Renal cortex interstitium (tissue), 15 donors: ENCODE measurements at places on chromosomes 13 and 19.

DNA sequence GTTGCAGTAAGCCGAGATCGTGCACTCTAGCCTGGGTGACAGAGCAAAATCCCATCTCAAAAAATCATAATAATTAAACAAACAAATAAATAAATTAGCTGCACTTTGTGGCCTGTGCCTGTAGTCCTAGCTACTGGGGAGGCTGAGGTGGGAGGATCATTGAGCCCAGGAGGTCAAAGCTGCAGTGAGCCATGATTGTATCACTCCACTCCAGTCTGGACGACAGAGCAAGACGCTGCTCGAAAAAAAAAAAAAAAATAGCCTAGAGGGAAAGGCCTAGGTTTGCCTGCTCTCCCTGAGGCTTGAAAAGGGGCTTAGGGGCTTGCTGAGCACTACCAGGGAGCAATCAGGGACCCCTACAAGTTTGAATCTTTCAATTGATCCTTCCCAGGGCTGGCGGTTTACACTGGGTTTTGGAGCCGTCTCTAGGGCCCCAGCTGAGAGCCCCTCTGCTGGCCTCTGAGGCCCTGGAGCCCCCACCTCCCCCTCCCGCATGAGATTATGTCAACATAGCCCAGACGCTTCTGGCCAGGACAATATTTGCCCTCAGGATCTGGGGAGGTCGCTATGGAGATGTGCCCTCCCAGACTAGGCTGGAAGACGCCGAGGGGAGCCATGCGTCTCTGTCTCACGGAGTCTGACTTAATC, 10.4 kb upstream of the GIPR start:
- no peak for DNase-seq

GRCh38 chr13:92830821-92831220, 395.8 kb upstream of the GPC6 start:
- no peak for DNase-seq

DNA sequence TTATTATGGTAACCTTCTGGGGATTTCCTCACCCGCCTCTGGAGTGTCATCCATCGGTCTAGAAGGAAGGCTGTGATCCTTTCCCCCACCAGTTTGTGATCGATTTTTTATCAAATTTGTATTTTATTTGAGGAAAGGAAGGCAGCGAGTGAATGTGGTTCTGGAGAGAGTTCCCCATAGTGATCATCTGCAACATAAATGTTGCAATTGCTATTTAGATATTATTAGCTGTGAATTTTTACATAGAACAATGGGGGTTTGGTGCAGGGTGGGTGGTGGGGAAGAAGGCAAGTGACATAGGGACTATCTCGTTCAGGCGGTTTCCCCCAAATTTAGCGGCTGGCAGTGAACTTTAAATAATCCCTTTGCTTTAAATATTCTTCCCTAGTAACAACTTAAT, 1.2 kb downstream of the CDK8 start:
- no peak for DNase-seq

DNA sequence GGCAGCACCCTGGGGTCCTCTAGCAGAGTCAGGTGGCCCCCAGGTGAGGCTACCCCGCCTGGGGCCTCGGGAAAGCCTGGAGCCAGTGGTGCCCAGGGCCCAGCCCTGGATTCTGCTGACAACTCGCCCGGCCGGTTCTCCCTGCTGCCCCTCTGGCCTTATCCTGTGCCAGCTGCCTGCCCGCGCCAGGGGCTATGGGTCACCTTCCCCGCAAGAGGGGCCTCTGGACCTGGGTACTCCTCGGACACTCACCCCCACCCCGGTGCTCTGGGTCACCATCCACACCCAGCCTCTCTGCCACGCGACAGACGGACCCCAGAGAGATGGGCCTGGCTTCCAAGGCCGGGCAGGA, 24.0 kb downstream of the ZBTB7A start:
- no peak for DNase-seq

DNA sequence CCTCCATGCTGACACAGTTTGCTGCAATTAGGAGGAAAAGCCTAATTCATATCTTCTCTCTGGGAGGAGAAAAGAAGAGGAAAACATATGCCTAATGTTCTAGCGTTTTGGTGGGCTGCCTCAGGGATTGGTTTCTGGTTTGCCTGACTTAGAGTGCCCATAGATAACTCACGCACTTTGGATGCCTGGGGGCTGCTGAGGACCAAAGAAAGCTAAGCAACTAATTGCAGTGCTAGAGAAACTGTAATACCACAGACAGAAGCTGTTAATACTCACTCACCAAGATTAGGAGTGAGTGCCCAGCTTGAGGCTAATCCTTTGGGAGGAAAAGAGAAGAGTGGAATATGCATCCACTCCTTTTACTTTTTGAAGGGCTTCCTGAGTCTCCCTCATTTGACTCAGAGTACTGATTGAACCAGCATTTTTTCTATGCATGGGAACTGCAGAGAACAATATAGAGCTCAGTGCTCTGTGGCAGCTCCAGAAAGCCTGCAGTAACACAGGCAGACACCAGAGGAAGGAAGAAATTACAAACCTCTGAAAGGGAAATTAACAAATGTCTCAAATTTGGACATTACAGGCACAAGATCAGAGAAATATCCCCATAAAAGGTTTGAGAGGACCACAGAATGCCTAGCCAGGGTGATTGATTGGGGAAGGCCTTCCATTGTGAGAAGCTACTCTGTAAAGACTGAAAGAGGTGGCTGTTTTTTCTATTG, 666.4 kb downstream of the OLFM4 start:
- DNase-seq: no peak

DNA sequence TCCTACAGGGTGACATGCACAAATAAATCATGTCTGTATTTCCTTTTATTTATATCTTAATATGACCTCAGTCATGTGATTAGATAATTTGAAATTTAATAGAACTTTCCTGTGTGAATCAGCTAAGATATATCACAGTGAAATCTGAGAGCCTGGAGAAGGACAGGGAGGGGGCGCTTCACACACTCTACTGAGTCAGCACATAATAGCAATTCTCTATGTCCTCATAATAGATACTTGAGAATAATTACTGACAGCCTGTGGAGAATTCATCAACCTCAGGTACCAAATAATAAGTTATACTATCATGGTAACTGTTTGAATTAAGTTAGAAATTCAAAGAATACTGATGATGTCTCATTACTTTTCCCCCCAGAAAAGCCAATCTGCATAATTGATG, 98.0 kb upstream of the SLC10A2 start:
- DNase-seq: no peak

GRCh38 chr13:49627831-49628652, at the start of gene ARL11:
TSS of gene ARL11 (plus strand) at chr13:49628507. CDS start at chr13:49630448, 1,941 bp downstream.
- DNase-seq: no peak

DNA sequence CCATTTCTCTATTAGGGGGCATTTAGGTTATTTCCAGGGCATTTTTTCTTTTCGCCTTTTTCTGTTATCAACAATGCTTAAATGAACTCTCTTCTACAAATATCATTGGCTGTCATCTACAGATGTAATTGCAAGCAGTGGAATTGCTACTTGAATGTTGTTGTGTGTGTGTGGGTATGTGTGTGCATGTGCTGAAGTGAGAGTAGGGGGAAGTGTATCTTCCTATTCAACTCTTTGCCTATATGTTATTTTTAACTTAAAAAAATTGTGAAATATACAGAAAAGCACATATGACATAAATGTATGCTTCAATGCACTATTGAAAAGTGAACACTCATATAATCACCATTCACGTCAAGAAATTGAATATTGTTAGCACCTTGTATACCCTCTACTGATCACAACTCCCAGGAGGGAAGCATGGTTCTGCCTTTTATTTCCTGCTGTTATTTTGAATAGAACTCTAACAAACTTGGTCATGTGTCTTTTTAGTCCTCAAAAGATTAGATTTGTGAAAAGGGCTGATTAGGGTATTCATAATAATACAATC, 24.7 kb downstream of the WDFY2 start:
- no peak for DNase-seq

- DNase-seq: no peak
Measured at GRCh38 chr13:66915596-66916185, 314.4 kb downstream of the PCDH9 start.

- DNase-seq: no peak
Measured at GRCh38 chr19:570251-570686, 2.1 kb upstream of the BSG start.

- DNase-seq: no peak
Measured at GRCh38 chr19:11437955-11438354, 2.5 kb downstream of the PRKCSH start.

DNA sequence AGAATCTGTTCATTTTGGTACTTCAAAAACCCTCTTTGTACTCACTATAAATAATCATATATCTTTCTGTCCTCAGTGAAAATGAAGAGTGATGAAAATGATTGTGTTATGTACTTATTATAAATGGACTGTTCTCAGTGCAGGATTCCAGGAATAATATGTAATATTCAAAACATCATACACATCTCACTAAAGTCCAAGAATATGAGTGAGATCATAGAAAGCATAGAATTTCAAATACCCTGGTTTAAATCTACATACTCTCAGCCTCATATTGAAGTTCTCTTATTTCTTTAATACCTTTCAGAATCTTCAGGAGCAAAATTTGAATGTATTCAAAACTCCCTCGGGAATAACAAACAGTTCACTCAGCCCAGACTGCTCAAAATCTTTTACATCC, 868.0 kb downstream of the SLITRK6 start:
- DNase-seq: no peak

DNA sequence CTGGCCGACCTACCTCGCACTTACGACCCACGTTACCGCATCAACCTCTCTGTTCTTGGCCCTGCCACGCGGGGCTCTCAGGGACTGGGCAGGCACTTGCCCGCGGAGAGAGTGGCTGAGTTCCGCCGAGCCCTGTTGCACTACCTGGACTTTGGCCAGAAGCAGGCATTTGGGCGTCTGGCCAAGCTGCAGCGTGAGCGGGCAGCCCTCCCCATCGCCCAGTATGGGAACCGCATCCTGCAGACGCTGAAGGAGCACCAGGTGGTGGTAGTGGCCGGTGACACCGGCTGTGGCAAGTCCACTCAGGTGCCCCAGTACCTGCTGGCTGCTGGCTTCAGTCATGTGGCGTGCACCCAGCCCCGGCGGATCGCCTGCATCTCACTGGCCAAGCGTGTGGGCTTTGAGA, 4.2 kb downstream of the DHX34 start:
- no peak for DNase-seq

- no peak for DNase-seq
Measured at GRCh38 chr13:36819739-36820090, 693 bp downstream of the RFXAP start.

DNA sequence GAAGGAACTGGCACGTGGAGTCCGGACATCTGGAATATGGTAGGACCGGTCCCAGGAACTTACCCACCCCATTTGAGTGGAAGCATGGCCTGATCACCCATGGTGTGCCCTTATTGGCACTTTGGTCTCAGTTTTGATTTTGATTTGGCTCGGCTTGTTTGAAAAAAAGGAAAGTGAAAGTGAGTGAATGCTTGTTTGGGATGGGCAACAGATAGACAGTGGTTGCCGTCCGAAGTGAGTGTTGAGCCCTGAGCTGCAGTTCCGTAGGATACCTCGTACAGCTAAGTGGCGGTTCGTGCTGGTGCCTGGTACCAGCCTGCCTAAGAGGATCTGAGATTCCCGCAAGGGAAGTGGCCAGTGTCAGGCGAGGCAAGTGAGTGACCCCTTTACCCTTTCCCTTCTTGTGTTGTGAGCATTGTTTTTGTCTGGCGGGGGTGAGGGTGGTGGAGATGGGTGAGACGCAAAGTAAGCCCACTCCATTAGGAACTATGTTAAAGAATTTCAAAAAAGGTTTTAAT, 605.8 kb downstream of the UQCRFS1 start:
- no peak for DNase-seq

DNA sequence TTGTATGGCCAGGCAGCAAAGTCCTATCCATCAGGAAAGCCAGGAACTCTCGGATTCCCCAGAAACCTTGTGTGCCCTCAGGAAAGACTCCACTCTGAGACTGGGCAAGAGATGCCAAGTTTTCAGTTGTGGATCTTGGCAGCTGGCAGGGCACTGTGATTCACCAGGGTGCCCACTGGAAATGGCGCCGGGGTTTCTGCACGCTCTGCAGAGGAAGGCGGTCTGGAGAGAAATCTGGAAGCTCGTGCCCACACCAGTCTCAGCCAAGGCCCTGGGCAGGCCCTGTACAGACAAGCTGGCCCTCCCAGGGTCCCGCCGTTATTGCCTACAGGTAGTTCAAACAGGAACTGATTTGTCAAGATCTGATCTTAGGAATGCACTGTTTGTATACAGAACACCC, 4.9 kb downstream of the NAPA start:
- no peak for DNase-seq

DNA sequence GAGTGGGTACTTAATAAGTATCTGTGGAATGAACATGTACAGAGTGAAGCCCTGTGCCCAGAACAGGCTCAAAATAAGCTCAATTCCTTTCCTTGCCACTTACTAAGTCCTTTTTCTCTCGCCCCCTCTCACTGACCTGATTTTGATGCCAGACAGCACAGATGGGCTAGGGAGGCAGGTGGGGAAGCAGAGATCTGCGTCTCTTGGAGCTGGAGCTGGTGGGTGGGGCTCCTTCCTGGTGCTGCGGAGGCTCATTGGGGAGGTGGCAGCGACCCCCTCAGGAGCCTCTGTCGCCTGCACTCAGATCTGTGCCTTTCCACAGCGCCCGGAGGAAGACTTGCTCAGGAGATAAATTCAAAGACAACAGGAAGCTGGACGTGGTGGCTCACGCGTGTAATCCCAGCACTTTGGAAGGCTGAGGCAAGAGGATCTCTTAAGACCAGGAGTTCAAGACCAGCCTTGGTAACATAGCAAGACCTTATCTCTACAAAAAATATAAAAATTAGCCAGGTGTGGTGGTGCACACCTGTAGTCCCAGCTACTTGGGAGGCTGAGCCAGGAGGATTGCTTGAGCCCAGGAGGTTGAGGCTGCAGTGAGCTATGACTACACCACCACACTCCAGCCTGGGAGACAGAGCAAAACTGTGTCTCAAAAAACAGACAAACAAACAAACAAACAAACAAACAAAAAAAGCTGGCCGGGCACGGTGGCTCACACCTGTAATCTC, 14.6 kb downstream of the AKT2 start:
- DNase-seq: no peak

DNA sequence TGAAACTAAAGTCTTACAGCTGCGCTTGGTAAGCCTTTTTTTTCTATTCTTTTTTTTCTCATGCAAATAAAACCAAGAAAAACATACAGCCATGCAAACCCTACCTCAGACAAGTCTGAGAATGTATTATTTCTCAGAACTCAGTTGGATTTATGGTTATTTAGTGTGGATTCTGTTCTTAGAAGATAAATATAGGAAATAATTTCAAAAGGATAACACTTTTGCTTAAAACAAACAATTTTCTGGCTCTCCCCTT, 40.7 kb upstream of the TNFSF11 start:
- DNase-seq: no peak

DNA sequence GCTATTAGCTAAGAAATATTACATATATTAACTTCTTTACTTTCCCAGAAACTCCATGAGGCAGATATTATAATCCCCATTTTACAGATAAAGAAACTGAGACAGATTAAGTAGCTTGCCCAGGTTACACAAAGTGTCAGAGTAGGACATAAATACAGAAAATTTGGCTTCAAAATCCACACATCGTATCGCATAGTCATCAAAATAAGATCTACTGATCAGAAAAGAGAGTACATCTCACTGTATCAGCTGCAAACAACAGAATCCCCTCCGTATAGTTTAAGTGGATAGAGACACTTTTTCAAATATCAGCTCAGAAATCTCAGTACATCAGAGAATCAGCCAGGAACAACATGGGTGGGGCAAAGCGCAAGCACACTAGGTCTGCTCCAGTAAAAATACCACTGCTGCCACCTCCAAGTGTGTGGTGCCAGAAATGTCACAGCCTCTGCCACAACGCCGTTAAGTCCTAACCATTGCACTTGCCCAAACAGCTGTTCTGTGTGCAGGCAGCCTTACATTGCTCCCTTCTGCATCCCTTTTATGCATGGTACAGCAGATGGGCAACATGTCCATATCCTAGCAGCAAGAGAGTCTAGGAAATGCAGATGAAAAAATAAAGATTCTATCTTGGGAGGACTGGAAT, 204.8 kb downstream of the KLF12 start:
- DNase-seq: no peak
